ENCODE measurements at places on chromosomes 6 and 20.

DNA sequence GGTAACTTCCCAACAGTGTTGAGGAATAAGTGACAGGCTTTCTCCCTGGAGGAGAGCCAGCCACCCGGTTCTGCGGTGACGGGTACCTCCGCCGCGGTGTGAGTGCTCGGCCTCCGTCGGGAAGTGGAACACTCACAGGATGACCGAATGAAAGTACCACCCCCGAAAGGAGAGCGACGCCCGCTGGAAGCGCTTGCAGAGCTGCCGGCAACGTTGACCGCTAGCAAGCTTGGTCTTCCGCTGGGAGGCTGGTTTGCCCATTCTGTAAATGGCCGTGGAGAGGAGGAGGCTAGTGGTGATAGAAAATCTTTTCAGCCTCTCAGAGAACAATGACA, 614 bp upstream of the TMEM242 start:
- DNase-seq, result no peak

GRCh38 chr20:16709017-16709416, 20.8 kb upstream of the SNRPB2 start:
- DNase-seq, result no peak

GRCh38 chr20:24460712-24461111, 8.7 kb upstream of the SYNDIG1 start:
- DNase-seq, result no peak

GRCh38 chr20:4989570-4989969, 11.7 kb downstream of the SLC23A2 start:
- DNase-seq, result no peak

DNA sequence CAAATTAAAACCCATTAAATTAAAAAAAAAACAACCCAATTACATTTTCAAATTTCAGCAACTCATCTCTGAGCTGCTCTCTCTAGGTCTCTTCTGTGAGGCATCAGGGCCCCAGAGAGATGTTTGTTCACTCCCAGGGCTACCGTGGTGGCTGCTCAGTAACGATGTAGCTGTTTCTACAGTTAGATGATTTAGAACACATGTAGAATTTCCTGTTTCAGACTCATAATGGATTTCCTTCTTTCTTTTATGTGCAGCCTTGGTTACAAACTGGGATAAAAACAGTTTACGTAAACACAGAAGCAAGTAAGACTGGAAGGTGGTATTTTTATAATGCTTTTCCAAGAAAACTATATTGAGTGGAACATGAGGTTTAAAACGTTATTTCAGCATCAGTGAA, 116.1 kb upstream of the CCN2 start:
- DNase-seq, result no peak

DNA sequence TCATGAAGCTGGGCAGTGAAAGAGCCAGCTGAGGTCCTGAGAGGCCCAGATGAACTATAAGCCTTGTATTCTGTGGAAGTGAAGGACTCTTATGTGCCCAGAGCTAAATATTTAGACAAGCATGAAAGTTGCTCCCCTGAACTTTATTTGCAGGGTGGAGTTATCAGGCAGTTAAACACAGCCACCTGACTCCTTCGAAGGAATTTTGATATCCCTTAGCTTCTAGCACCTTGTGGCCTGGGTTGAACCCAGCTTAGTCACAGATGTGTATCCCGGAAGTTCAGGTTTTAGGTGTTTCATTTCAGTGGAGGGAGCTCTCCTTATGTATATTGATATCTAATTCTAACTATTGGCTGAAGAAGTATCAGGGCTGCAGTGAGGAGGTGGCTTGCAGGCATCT, 20.4 kb downstream of the NR2E1 start:
- DNase-seq, result no peak

GRCh38 chr6:108001696-108002231, 43.8 kb upstream of the SEC63 start:
- DNase-seq, result no peak

Data from anterior cingulate cortex (tissue), 58 donors.